ENCODE measurements at places on chromosomes 12 and 14. TPM values are rescaled to one million over a fixed set of nuclear protein-coding genes. Genes with fewer than 3 reads are reported as not detected.

DNA sequence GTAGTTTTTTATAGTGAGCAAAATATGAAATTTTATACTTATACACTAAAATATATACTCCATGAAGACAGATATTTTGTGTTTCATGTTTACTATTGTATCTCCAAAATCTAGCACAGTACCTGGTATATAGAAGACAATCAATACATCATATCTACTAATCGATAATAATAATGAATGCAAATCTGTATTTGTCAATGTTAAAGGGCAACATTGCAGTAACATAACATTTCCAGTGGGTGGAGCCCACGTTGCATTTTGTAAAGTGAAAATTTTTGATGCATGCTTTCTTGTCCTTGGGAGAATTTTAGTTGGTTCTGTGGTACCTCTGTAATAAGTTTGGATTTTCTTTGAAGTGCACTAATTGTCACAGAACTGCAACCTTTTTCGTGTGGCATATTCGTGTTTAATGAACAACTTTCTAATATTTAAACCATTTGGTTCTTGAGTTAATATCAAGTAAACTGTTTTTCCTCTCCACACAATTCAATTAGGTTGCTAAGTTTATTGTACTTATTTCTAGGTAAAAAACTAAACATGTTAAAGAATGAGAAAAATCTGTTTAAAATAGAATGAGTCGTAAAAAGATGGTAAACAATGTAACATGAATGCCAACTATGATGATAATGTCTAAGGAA lies 47.4 kb downstream of the AVPR1A start:
- H3K27me3 ChIP-seq = no peaks in the 10 kb centered on the region
- no peaks in the 10 kb centered on the region for H3K36me3 ChIP-seq
- no peak for DNase-seq

DNA sequence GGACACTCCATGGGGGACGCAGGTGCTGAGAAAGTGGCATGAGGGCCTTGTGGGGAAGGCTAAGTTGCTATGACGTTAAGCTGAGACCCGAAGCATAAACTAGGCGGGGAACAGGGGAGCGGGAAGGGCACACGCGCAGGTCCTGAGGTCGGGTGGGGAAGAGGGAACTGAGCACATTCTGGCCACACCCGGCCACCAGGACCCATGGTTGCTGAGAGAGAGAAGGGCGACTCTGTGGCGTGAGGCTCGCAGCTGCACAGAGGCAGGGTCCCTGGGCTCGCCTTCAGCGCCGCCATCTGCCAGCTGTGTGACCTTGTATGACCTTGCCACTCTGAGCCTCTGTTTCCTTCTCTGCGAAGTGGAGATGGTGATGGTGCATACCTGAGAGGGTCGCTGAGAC lies 182.5 kb downstream of the PHETA1 start:
- H3K4me1 ChIP-seq = no peaks in the 10 kb centered on the region
- no peaks in the 10 kb centered on the region for H3K36me3 ChIP-seq
- peaks cover 8% of the 10 kb centered on the region for H3K27me3 ChIP-seq
- H3K27ac ChIP-seq = no peak overlapping the region
- DNase-seq = no peak
- H3K4me3 ChIP-seq = no peak overlapping the region

DNA sequence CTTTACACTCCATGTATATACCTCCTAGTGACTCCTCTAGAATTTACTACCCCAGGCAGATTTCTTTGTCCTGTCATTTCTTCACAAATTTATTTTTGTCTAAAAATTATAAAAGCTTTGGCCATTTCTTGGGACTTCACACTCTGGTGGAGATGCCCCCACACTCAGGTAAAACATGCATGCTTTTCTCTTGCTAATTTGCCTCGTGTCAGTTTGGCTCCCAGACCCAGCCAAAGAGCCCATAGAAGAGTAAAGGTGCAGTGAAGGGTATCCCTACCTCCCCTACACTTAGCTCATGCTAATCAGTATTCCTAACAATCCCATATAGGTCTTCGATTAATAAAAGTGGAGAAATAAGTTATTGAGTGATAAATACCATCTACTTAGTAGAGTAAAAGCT lies 256.5 kb upstream of the KRR1 start:
- H3K27me3 ChIP-seq = peaks cover 7% of the 10 kb centered on the region
- no peaks in the 10 kb centered on the region for H3K4me1 ChIP-seq
- H3K27ac ChIP-seq = no peak overlapping the region
- DNase-seq = no peak

- peak overlapping the region; percentile 87 for H3K27ac ChIP-seq
- H3K36me3 ChIP-seq = peaks cover 23% of the 10 kb centered on the region
- H3K27me3 ChIP-seq = no peaks in the 10 kb centered on the region
- peak overlapping the region; percentile 58 for H3K4me3 ChIP-seq
- DNase-seq = peak; percentile 67
Measured at GRCh38 chr14:77022236-77022852, 6.2 kb downstream of the IRF2BPL start.

The KIF5A gene
- 0.99 TPM for total RNA-seq

The OAS1 gene
- total RNA-seq = 49.1 TPM

The IRAK4 gene
- total RNA-seq = 30.8 TPM
